ENCODE measurements at places on chromosomes 12 and 14.

- DNase-seq: no peak
Observed at GRCh38 chr12:130155416-130156073, 6.7 kb upstream of the FZD10 start.

DNA sequence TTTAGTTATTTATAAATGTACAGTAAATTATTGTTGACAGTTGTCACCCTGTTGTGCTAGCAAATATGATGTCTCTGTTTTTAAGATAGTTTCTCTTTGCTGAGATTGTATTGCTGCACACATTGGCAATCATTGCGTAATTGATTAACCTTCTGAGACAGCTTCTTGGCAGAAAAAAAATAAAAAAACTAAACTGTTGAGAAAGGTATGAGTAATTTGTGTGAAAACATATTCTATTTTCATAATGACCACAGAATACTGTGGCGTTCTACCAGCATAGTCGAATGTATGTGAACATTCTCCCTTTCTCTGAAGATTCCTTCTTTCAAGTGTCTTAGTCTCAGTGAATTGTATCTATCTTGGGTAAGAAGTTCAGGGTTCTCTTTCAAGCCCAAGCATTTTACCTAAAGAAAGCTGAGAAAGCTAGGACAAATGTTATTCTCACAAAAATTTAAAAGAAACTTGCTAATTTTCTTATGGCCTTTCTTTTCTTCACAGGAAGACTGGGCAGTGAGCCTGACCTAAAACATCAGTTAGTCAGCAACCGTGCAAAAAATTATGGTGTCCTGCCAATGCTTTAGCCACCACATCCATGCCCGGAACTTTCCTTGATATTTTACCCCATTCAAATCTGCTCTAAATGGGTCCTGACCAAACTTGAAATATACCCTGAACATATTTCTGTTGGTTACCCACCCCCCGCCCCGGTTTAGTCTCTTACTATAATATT, 69.0 kb upstream of the REP15 start:
- no peak for DNase-seq

DNA sequence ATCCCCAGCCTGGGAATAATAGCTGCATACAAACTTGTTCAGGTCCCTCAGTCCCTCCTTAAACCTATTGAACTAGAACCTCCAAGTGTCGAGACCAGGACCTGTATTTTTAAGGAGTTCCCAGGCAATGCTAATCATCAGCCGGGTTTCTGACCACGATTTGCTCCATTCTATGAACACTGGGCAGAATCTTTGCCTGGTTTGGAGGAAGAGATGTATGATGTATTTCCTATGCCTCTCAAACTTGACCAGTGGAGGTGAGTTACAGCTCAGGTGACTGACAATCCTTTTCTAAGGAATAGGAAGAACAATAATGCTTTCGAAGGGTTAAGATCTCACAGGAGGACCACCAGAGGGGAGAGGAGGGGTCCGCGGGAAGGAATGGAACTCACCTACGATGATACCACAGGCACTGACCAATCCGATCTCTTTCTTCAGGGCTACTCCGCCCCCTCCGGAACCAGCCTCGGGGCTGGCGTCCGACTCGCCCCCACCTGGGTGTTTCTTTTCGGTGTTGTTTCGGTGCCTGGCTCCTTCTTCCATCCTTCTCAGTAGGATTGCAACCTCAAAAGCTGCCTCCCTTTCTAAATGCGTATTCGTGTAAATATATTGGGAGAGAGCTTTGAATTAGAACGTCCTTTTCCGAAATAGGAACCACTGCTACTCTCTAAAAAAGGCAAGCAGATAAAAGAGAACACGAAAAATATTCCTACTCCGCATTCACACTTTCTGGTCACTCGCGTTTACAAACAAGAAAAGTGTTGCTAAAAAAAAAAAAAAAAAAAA, 895 bp downstream of the SLC7A8 start:
- peak; percentile 26 for DNase-seq

DNA sequence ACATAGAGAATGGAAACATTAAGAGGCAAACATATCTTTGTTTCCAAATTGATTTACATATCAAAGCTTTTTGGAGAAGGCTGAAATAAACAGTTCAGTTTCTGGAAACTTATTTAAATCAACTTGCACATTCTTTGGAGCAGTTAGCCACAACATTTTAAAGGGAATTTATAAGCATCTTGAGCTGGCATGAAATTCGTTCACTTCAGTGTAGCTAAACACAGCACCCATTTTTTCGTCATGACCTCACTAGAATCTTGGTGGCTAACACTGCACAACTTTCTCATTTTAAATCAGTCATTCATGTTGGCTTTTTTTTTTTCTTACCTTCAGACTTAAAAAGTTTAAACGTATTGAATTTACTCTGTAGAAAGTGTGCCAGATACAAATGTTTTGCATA, 1139.9 kb upstream of the FLRT2 start:
- no peak for DNase-seq

GRCh38 chr14:22046063-22046462, 372.4 kb upstream of the OR4E1 start:
- no peak for DNase-seq

- DNase-seq: no peak
Observed at GRCh38 chr14:65077318-65077717, 25.0 kb downstream of the MAX start.

GRCh38 chr14:22870811-22871223, 723 bp upstream of the LRP10 start:
- DNase-seq: no peak

GRCh38 chr12:80701388-80701787, 6.0 kb upstream of the MYF6 start:
- no peak for DNase-seq

- no peak for DNase-seq
Observed at GRCh38 chr14:44297437-44297836, 209.6 kb downstream of the FSCB start.

GRCh38 chr12:102426599-102427542, 53.5 kb downstream of the IGF1 start:
- DNase-seq: no peak

- no peak for DNase-seq
Observed at GRCh38 chr12:80241576-80242273, 142.4 kb downstream of the OTOGL start.

DNA sequence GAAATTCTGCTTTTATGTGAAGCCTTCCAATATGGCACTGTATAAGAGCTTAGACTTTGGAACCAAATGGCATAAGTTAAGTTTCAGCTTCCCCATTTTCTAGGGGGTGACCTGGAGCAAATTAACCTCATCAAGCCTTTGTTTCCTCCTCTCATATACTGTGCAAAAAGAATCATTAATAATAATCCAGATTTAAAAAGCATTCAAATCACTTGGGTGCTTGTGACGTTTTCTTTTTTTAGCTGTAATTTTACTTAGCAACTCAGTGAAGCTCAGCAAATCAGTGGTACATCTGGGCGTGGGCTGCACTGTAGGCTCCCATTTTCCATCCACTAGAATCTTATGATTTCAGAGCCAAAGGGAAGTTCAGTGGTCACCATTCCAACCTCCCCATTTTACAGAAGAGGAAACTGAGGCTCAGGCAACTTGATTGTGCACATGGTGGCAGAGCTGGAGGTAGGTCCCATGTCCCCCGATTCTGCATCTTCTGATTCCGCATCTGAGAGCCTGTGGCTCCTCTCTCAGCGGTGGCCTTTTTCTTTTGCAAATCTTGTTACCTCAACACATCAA, 131.2 kb downstream of the SNAPC1 start:
- DNase-seq: no peak

- peak; percentile 8 for DNase-seq
Observed at GRCh38 chr12:8018666-8019581, 13.6 kb upstream of the FOXJ2 start.

DNA sequence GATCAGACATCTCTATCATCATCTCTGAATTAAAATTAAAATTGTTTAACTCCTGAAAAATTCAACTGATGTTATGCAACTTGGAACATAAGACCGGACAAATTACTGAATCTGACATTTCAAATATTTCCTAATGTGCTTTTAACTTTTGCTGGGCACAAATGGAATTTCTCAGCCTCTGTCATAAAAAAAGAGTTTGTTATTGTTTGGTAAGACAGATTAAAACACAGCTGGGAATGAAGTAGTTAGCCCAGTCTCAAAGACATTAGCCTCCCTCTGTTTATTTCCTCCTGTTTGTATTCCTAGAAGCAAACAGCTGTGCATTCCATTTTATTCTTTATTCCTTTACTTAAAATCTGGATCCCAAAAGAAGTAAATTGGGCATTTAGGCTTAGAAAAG, 29.4 kb downstream of the PLEKHA5 start:
- no peak for DNase-seq

DNA sequence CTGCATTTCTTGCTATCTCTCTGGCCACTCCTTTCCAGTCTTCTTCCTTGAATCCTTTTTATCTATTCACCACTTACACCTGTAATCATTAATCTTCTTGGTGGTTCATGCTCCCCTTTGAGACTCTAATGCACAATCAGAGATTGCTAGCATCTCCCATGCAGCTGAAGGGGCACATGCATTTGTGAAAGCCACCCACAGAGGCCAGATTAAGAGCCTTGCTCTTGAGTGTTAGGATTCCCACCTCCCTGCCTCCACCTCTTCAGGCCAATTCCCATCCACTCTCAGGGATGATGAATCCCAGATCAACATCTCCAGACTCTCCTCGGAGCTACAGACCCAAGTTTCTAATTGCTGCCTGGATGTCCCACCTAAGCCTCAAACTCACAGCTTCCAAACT, 19.4 kb upstream of the KRT18 start:
- DNase-seq: no peak

DNA sequence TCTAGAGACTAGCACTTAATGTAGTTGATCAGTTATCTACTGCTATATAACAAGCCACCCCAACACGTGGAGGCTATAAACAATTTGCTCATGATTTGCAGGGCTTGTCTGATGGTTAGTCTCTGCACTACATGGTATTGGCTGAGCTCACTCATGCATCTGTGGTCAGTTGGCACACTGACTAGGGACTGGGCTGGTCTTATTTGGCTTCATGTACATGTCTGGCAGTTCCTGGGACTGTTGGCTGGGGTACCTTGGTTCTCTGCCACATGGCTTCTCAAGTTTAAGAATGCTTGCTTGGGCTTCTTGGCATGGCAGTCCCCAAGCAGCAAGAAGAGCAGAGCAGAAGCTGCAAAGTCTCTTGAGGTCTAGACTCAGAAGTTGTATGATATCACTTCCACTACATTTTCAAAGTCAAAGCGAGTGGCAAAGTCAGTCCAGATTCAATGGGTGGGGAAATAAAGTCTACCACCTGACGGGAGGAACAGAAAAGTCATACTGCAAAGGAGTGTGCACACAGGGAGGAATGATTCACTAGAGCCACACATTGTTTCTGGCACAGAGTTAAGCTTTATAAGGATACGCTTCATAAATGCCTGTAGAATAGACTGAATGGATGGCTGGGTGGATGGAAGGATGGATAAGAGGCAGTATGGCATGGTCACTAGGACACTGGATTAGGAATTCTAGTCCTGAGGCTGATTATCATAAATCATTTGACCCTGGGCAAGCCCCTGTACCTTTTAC, 44.8 kb upstream of the PTHLH start:
- DNase-seq: no peak

- no peak for DNase-seq
Observed at GRCh38 chr14:70706177-70706576, 64.5 kb downstream of the TTC9 start.

GRCh38 chr14:40269436-40269835, 837.2 kb upstream of the FBXO33 start:
- no peak for DNase-seq

DNA sequence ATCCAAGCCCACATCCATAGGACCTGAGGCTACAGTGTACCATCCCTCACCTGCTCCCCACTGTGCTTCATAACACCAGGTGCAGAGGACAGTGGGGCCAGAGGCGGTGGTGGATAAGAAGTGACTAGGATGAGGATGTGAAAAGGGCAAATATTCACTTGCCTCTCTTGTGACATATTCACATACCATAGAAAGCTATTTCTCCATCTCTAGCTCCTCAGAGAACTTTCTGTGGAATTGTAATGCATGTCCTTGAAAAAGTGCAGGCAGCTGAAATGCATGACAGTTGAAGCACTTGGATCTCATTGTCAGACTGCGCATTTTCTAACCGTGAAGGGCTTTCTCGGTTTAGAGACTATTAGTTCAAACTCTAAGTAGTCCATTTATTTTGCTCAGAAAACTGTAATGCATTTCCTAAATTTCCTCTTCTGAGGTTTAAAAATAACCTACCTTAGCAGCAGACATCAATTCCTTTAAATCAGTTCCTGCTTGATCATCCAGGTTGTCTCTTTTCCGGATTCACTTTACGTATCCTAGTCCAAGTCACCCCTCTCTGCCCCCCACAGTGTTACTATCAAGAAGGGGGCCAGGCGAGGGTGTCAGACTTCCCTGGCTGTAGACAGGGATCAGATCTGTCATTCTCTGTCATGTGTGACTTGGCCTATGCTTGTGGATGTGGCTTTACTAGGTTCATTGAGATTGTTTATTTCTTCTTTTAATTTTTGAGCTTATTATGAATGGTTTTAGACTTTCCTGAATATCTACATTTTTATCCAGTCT, 984.0 kb upstream of the TMEM132C start:
- DNase-seq: no peak

DNA sequence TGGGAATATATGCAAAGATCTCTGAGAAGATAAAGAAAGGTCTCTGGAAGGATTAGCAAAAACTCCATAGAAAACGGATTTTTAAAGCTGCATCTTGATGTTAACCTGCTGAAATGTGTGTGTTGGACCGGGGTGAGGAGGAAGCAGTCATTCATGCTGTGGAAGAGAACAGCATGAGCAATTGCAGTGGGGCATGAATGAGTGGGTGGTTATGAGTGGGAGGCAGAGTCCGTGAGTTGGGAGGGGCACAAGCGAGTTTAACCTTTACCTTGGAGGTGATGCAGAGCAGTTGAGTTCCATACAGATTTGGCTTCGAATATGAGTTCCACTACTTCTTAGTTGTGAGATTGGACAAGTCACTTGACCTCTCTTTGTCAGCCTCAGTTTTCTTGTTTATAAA, 29.4 kb upstream of the GALNT8 start:
- no peak for DNase-seq

- no peak for DNase-seq
Observed at GRCh38 chr12:107525063-107525718, 160.4 kb upstream of the PWP1 start.

- DNase-seq: no peak
Observed at GRCh38 chr12:20513189-20513588, 144.9 kb downstream of the PDE3A start.

Measured in memory B cell (primary cell).